Mesendoderm (in vitro differentiated cells): ENCODE measurements at places on chromosomes 4 and X.
A peak's percentile ranks its signal among the peaks of the same experiment; 100 is the strongest.

DNA sequence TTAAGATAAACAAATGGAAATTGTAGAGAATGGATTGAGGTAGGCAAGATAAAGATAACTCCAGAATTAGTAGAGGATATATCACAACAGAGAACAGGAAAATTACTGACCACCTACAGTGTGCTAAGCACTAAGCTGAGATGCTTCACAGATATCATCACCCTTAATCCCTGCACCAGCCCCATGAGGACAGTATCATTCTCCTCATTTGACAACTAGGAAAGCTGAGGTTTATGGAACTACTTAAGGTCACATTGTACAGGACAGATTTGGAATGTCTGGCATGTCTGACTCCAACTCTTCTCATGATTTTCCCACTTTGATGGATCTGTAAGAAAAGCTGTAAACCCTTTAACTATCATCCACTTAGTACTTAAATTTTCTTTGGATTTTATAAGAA lies 95.5 kb downstream of the CASK start:
- H3K4me1 ChIP-seq = no peaks in the 10 kb centered on the region
- no peaks in the 10 kb centered on the region for H3K27me3 ChIP-seq
- H3K36me3 ChIP-seq = no peaks in the 10 kb centered on the region
- H3K27ac ChIP-seq = no peak overlapping the region
- peak; percentile 64 for DNase-seq
- no peak overlapping the region for H3K4me3 ChIP-seq

DNA sequence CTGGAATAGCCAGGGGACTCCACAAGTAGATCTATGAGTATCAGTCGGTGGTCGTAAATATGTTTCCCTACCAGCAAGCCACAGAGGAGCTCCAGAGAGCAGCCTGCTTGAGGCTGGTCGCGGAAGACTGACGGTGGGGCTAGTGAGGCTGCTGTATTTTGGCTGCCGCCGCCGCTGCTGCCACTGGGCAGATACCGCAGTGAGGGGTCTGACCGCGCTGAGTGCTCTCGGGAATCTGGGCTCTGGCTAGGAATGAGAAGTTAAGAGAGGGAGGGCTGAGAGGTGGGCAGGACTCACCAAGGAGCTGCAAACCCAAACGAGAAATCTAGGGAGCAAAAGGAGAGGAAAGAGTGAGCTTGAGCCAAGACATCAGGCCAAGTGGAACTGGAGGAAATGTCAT lies at the start of gene EXOC1L:
Gene EXOC1L, plus strand, starts transcription at position 157 of the 400 bp plus-strand sequence. Its CDS starts 237 bp downstream, at position 394.
- peak; percentile 95 for DNase-seq
- H3K4me1 ChIP-seq = no peaks in the 10 kb centered on the region
- no peaks in the 10 kb centered on the region for H3K36me3 ChIP-seq
- no peaks in the 10 kb centered on the region for H3K27me3 ChIP-seq
- H3K4me3 ChIP-seq = no peak within 1 kb of the TSS

GRCh38 chr4:176274441-176274840 lies 5.4 kb upstream of the ASB5 start:
- H3K36me3 ChIP-seq = no peaks in the 10 kb centered on the region
- no peak overlapping the region for H3K27ac ChIP-seq
- DNase-seq = no peak
- no peaks in the 10 kb centered on the region for H3K4me1 ChIP-seq

GRCh38 chrX:148322906-148323305 lies 177.5 kb upstream of the AFF2 start:
- DNase-seq = no peak
- no peaks in the 10 kb centered on the region for H3K27me3 ChIP-seq
- H3K4me3 ChIP-seq = no peak overlapping the region
- no peak overlapping the region for H3K27ac ChIP-seq

GRCh38 chr4:176308441-176308840 lies 11.3 kb upstream of the SPCS3 start:
- no peaks in the 10 kb centered on the region for H3K27me3 ChIP-seq
- no peak for DNase-seq
- peaks cover 5% of the 10 kb centered on the region for H3K4me1 ChIP-seq
- H3K4me3 ChIP-seq = no peak overlapping the region
- H3K27ac ChIP-seq = no peak overlapping the region
- no peaks in the 10 kb centered on the region for H3K36me3 ChIP-seq

GRCh38 chr4:123564758-123565346 lies 168.3 kb downstream of the SPRY1 start:
- no peaks in the 10 kb centered on the region for H3K27me3 ChIP-seq
- no peaks in the 10 kb centered on the region for H3K36me3 ChIP-seq
- DNase-seq = peak; percentile 96
- no peak overlapping the region for H3K27ac ChIP-seq

GRCh38 chr4:5572114-5572513 lies 136.2 kb downstream of the EVC2 start:
- no peak for DNase-seq
- no peaks in the 10 kb centered on the region for H3K27me3 ChIP-seq
- H3K36me3 ChIP-seq = peaks cover 4% of the 10 kb centered on the region
- no peaks in the 10 kb centered on the region for H3K4me1 ChIP-seq

DNA sequence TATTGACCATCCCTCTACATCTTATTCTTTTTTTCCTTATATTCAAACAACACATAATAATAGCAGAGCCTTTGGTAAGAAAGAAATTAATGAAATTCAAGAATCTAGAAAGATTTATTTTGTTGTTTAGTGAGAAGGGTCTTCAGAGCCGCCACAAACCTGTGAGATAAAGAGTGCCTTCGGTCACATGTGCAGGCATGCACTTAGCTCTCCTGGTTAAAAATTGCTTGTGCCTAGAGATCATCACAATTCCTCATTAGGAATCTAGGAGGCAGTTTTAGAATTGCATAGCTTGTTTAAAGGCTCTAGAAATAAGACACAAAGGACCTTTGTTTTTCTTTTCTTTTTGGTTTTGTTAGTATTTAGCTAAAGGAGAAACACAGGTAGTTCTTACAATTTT lies 1948.4 kb upstream of the IGFBP7 start:
- H3K36me3 ChIP-seq = no peaks in the 10 kb centered on the region
- H3K27me3 ChIP-seq = no peaks in the 10 kb centered on the region
- H3K4me3 ChIP-seq = no peak overlapping the region

DNA sequence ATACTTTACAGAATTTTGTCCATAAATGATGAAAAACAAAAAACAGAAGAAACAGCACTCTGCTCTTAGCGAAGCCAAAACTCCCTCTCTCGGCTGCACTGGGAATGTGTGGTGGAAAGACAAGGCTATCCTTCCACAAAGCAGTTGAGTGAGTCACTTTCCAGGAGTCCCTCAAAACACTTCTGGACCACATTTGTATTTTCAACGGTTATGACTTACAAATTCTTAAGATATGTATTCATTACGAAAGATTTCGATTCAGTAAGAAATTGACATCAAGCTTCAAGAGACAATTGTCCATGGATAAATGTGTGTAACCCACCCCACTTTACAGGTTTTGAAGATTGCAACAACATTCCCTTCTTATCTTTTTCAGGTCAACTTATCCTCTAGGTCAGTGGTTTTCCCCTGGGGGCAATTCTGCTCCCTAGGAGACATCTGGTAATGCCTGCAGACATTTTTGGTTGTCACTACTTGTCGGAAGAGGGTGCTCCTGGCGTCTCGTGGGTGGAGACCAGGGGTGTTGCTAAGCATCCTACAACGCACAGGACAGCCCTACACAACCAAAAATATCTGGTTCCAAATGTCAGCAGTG lies 66.7 kb upstream of the MTNR1A start:
- H3K27ac ChIP-seq = no peak overlapping the region
- no peaks in the 10 kb centered on the region for H3K27me3 ChIP-seq
- peaks cover 2% of the 10 kb centered on the region for H3K4me1 ChIP-seq
- peaks cover 2% of the 10 kb centered on the region for H3K36me3 ChIP-seq
- peak; percentile 75 for DNase-seq

- no peaks in the 10 kb centered on the region for H3K36me3 ChIP-seq
- H3K4me1 ChIP-seq = no peaks in the 10 kb centered on the region
- no peak overlapping the region for H3K4me3 ChIP-seq
- H3K27me3 ChIP-seq = no peaks in the 10 kb centered on the region
- no peak overlapping the region for H3K27ac ChIP-seq
Observed at GRCh38 chr4:109164011-109164410, 138.4 kb downstream of the COL25A1 start.

- peaks cover 2% of the 10 kb centered on the region for H3K4me1 ChIP-seq
- no peak overlapping the region for H3K4me3 ChIP-seq
- H3K36me3 ChIP-seq = peaks cover 27% of the 10 kb centered on the region
- no peak overlapping the region for H3K27ac ChIP-seq
- no peaks in the 10 kb centered on the region for H3K27me3 ChIP-seq
Observed at GRCh38 chr4:2938906-2939305, 24.3 kb downstream of the NOP14 start.

DNA sequence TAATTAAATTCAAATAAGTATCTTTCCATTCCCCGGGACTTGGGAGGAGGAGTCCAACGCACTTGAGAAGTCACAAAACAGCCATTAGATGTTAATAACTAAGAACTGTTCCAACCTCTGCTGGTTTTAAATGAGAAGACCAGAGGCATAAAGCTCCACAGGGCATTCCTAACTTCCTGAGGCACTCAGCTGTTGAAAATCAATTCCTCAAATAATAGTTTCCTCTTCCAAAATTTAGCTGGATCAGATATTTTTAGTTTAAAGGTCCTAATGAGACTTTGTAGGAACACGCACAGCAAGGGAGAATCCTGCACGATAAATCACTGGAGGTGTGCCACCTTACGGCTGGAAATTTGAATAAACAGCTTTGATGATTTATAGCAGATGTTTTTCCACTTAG lies 504.3 kb upstream of the ZFP42 start:
- no peaks in the 10 kb centered on the region for H3K4me1 ChIP-seq
- H3K4me3 ChIP-seq = no peak overlapping the region

GRCh38 chrX:114181195-114181594 lies 402.7 kb upstream of the HTR2C start:
- no peak overlapping the region for H3K4me3 ChIP-seq
- no peak overlapping the region for H3K27ac ChIP-seq
- no peaks in the 10 kb centered on the region for H3K27me3 ChIP-seq
- DNase-seq = no peak

GRCh38 chr4:1402516-1403091 lies 3.6 kb downstream of the NKX1-1 start:
- H3K4me3 ChIP-seq = no peak overlapping the region
- H3K36me3 ChIP-seq = no peaks in the 10 kb centered on the region
- H3K4me1 ChIP-seq = no peaks in the 10 kb centered on the region
- no peak overlapping the region for H3K27ac ChIP-seq

DNA sequence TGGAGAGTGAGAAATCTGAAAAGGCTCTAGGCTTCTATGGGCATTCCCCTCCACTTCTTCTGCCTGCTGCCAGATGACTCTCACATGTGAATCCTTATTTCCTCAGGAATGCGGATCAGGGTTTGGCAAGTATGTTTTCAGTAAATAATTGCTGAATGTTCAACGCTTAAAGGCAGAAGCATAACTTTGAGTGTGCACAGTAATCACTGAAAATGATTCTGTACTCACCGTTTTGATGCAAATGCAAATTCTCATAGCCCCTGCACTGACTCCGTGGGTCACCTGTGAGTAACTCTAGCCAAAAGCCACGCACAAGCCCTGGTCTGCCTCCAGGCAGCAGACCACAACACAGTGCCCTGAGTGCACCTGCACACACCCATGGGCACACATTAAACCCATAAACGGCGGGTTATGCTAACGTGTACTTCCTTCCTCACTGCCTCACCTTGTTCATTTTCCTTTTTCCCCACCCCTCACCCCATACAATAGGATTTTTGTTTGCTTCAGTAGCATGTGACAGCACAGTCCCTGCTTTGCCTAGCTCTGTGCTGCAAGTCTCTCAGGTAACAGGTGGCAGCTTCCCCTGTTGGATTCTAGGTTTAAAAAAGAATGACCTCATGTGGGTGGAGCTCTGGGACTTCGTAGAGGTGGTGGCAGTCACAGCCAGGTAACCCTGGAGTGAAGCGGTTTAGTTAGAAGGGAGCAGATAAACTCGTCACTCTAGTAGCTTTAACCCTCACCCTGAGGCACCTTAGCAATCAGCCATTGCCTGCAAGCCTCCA lies at the start of gene ARHGEF38:
Gene ARHGEF38, plus strand, starts transcription at position 656 of the 782 bp plus-strand sequence. CDS start 146 bp downstream, outside the sequence.
- H3K27me3 ChIP-seq = peaks cover 15% of the 10 kb centered on the region
- no peaks in the 10 kb centered on the region for H3K36me3 ChIP-seq
- peak; percentile 13 for DNase-seq
- H3K4me3 ChIP-seq = no peak within 1 kb of the TSS
- H3K27ac ChIP-seq = no peak within 1 kb of the TSS
